ENCODE measurements at places on chromosomes 2 and 18.

DNA sequence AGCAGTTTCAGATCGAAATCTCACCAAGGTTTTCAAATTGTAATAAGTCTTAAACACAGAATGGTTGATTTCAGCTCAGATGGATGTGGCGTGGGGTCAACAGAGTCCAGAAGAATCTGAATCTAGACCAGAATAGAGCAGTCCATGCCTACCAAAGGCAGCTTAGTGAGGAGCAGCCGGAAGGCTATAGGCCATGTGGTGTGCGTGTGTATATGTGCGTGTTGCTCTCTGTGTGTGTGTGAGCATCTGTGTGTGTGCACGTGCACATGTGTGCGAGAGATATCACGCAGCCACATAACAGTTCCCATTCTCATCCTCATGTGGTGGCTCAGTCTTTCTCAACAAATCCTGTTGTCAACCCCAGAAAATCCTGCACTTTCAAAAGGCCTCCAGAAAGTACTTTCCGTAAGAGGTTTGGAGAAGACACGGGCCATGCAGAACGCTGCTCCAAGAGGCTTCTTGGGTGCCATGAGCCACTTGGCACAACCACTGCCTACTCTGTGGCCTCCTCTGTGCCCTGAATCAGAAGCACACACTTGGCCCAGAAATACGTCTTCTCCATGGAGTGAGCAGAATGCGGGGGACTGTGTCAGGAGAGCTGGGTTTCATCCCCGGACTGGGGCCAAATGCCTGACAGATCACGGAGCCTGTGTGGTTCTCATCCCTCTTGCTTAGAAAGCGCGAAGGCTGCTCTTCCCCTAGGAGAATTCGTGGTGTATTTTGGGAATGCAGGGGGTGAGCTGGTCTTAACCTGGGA, 67.3 kb downstream of the ACKR3 start:
- no peaks in the 10 kb centered on the region for H3K27me3 ChIP-seq
- H3K4me1 ChIP-seq = no peaks in the 10 kb centered on the region
- no peak for DNase-seq
- no peak overlapping the region for H3K4me3 ChIP-seq
- no peaks in the 10 kb centered on the region for H3K36me3 ChIP-seq

GRCh38 chr18:79805926-79806487, 8.3 kb downstream of the KCNG2 start:
- H3K4me3 ChIP-seq = no peak overlapping the region
- no peaks in the 10 kb centered on the region for H3K4me1 ChIP-seq
- no peak for DNase-seq
- H3K36me3 ChIP-seq = no peaks in the 10 kb centered on the region

GRCh38 chr2:241649404-241649803, 11.9 kb downstream of the ATG4B start:
- H3K4me1 ChIP-seq = no peaks in the 10 kb centered on the region
- H3K36me3 ChIP-seq = peaks cover 58% of the 10 kb centered on the region
- no peaks in the 10 kb centered on the region for H3K27me3 ChIP-seq
- no peak overlapping the region for H3K4me3 ChIP-seq
- DNase-seq = no peak

- no peak for DNase-seq
- no peak overlapping the region for H3K4me3 ChIP-seq
- H3K4me1 ChIP-seq = peaks cover 4% of the 10 kb centered on the region
Measured at GRCh38 chr2:33322612-33323011, 153.8 kb upstream of the RASGRP3 start.

- no peak for DNase-seq
- no peaks in the 10 kb centered on the region for H3K36me3 ChIP-seq
- peaks cover 5% of the 10 kb centered on the region for H3K4me1 ChIP-seq
Measured at GRCh38 chr2:182499706-182500470, 73.1 kb upstream of the PDE1A start.
